Immature natural killer cell (primary cell): ENCODE measurements at places on chromosomes 11 and 22. TPM values are rescaled to one million over a fixed set of nuclear protein-coding genes. Genes with fewer than 3 reads are reported as not detected.

- H3K27ac ChIP-seq, result no peak overlapping the region
- no peaks in the 10 kb centered on the region for H3K27me3 ChIP-seq
- no peak overlapping the region for H3K4me3 ChIP-seq
- H3K4me1 ChIP-seq, result no peaks in the 10 kb centered on the region
Measured at GRCh38 chr11:38538866-38539680, 1941.0 kb upstream of the RAG2 start.

DNA sequence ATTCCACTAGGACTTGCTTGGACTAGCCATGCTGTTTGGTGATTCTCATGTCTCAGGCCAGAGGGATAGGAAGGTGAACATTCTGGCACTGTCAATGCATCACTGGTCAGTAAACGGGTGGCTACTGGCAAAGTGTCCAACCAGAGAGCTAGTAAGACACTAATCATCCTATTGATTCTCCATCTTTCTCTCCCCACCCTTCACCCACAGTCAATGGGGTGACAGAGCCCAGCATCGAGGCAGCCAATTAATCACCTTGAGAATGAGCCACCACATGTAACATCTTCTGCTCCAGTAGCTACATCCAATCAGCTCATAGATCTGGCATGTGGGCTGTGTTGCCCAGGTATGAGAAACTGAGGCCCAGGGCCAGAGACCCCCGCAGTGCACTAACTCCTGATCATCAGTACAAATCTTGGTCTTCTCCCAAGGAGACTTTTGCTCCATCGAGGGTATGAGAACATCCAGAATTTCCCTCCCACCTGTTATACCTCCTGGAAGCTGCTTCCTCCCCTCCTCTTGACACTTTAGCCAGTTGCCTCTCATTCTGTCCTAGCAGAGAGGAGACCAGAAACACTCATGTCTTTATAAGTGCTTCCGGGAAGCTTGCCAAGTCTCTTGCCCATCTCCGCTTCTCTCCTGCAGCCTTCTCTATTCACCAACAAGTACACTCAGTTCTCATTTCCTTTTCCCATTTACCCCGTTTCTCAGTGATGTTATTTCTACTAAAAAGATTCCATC is 17.0 kb downstream of the HTR3A start:
- no peaks in the 10 kb centered on the region for H3K4me1 ChIP-seq
- peaks cover 3% of the 10 kb centered on the region for H3K27me3 ChIP-seq
- H3K27ac ChIP-seq, result no peak overlapping the region
- no peak for DNase-seq

GRCh38 chr11:17979770-17980371 is 33.0 kb downstream of the SERGEF start:
- no peaks in the 10 kb centered on the region for H3K27me3 ChIP-seq
- H3K36me3 ChIP-seq, result peaks cover 36% of the 10 kb centered on the region
- no peak overlapping the region for H3K27ac ChIP-seq

DNA sequence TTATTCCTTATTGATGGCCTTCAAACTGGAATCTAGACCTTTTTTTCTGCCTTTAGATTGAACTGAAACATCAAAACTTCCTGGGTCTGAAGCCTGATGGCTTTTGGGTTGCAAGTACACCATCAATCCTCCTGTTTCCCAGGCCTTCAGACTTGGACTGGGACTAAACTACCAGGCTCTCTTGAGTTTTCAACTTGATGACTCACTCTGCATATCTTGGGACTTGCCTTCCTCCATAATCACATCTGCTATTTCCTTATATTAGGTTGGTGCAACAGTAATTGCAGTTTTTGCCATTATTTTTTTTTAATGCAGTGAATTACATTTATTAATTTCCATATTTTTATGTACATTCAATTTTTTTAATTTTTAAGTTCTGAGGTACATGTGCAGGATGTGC is 7.0 kb downstream of the OR51B5 start:
- H3K36me3 ChIP-seq, result no peaks in the 10 kb centered on the region
- H3K27me3 ChIP-seq, result no peaks in the 10 kb centered on the region
- no peak for DNase-seq
- H3K4me1 ChIP-seq, result no peaks in the 10 kb centered on the region
- no peak overlapping the region for H3K4me3 ChIP-seq

- H3K27me3 ChIP-seq, result peaks cover 19% of the 10 kb centered on the region
- H3K36me3 ChIP-seq, result no peaks in the 10 kb centered on the region
- peak overlapping the region; percentile 98 for H3K27ac ChIP-seq
Measured at GRCh38 chr22:39173050-39173706, 20.7 kb upstream of the CBX7 start.

GRCh38 chr11:128660947-128661346 is 32.9 kb upstream of the FLI1 start:
- no peak overlapping the region for H3K4me3 ChIP-seq
- H3K27me3 ChIP-seq, result peaks cover 10% of the 10 kb centered on the region
- H3K4me1 ChIP-seq, result no peaks in the 10 kb centered on the region
- no peak for DNase-seq

The SCUBE2 gene
- polyA plus RNA-seq, result not detected

The MRGPRX4 gene
- polyA plus RNA-seq, result not detected

The RASD2 gene
- polyA plus RNA-seq, result not detected

The ZP1 gene
- not detected for polyA plus RNA-seq
